Activated CD4-positive, alpha-beta memory T cell treated with anti-CD3 and anti-CD28 coated beads, Interleukin-2, amount 10 ng/mL, durations not matched to agents 7 days and 5 days (primary cell): ENCODE measurements at places on chromosomes 4 and X. TPM values are rescaled to one million over a fixed set of nuclear protein-coding genes. Genes with fewer than 3 reads are reported as not detected.

- H3K4me1 ChIP-seq: no peaks in the 10 kb centered on the region
- no peak overlapping the region for H3K4me3 ChIP-seq
- H3K27me3 ChIP-seq: no peaks in the 10 kb centered on the region
- H3K27ac ChIP-seq: no peak overlapping the region
- DNase-seq: no peak
Measured at GRCh38 chrX:66672106-66672505, 33.2 kb upstream of the EDA2R start.

DNA sequence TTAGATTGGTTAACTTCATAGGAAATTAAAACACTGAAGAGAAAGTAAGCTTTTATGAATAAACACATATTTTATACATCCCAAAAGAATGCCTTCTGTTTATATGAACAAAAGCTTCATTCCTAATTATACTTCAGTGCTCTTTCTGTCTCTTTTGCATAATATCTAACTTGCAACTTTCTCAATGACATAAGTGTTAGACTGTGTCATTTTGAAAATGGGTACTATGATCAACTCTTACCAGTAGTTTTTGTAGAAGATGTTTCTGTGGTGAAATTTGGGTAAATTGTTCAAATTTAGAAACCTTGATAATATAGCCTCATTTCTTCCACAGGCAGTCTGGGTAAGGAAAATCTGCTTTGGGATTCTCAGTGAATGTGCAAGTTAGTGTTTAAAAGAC, 991.4 kb downstream of the CCSER1 start:
- DNase-seq: no peak
- H3K36me3 ChIP-seq: no peaks in the 10 kb centered on the region
- H3K27me3 ChIP-seq: no peaks in the 10 kb centered on the region
- H3K4me1 ChIP-seq: no peaks in the 10 kb centered on the region
- no peak overlapping the region for H3K4me3 ChIP-seq

- peaks cover 100% of the 10 kb centered on the region for H3K36me3 ChIP-seq
- peaks cover 98% of the 10 kb centered on the region for H3K4me1 ChIP-seq
- H3K27me3 ChIP-seq: no peaks in the 10 kb centered on the region
- peak overlapping the region; percentile 54 for H3K27ac ChIP-seq
- DNase-seq: no peak
Measured at GRCh38 chr4:6175426-6175825, 24.9 kb downstream of the JAKMIP1 start.

GRCh38 chr4:53273726-53274125, 92.1 kb downstream of the SCFD2 start:
- H3K27me3 ChIP-seq: no peaks in the 10 kb centered on the region
- no peaks in the 10 kb centered on the region for H3K4me1 ChIP-seq
- DNase-seq: no peak
- H3K27ac ChIP-seq: no peak overlapping the region

DNA sequence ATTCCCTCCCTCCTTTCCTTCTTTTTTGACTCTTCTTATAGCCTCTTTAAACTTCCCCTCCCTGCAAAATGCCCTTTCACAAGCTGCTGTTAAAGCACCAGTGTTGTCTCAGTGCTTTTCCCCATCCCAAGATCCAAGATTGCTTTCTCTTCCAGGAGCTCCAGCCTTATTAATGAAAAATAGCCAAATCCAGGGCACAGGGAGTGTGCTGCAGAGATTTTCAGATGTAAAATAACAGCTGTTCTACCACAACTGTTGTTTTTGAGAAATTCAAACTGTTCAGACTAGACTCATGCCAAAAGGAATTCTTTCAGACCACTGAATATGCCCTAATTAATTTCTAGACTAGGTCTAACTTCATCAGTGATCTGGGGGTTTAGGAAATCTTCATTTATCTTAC, 47.0 kb upstream of the GPC3 start:
- no peak overlapping the region for H3K4me3 ChIP-seq
- no peak overlapping the region for H3K27ac ChIP-seq
- no peaks in the 10 kb centered on the region for H3K4me1 ChIP-seq
- no peaks in the 10 kb centered on the region for H3K36me3 ChIP-seq
- DNase-seq: no peak
- H3K27me3 ChIP-seq: no peaks in the 10 kb centered on the region

DNA sequence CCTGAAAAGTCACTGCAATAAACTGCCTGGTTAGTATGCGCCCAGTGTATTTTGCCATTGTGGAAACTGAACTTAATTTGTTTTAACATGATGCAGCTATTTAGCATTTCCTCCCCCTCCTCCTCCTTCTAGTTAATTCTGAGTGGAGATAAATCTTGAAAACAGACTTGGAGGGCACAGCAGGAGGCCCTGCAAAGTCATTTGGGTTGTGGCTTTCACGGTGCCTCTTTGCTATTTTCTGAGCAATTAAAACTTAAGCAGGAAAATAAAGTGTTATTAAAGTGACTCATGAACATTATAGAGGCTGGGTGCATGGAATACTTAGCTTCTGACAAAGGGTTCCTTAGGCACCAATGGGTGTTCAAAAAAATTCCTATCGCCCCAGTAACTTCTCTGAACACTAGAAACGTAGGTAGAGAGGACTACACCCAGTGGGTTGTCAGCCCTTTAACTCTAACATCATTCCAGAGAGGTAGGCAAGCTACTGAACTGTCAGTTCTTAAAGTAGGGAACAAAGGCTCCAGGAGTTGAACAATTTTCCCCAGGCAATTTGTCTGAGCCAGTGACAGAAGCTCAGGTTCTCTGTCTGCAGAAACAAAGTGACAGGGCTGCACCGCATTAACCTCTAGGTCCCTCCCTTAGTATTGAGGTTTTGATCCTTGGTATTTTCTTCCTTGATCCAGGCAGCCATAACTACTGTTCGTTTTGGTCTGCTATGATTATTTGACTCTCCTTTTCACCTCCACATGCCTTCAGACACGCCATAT, 158.3 kb upstream of the KIT start:
- peaks cover 2% of the 10 kb centered on the region for H3K27me3 ChIP-seq
- H3K36me3 ChIP-seq: no peaks in the 10 kb centered on the region
- H3K27ac ChIP-seq: no peak overlapping the region
- DNase-seq: no peak

- DNase-seq: no peak
- peaks cover 2% of the 10 kb centered on the region for H3K27me3 ChIP-seq
- H3K36me3 ChIP-seq: no peaks in the 10 kb centered on the region
- no peak overlapping the region for H3K27ac ChIP-seq
- no peak overlapping the region for H3K4me3 ChIP-seq
Measured at GRCh38 chr4:183223053-183223452, 97.0 kb downstream of the CLDN22 start.

DNA sequence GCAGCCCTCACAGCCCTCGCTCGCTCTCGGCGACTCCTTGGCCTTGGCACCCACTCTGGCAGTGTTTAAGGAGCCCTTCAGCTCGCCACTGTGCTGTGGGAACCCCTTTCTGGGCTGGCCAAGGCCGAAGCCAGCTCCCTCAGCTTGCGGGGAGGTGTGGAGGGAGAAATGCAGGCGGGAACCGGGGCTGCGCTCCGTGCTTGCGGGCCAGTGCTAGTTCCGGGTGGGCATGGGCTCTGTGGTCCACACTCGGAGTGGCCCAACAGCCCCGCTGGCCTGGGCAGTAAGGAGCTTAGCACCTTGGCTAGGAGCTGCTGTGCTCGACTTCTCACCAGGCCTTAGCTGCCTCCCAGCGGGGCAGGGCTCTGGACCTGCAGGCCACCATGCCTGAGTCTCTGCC, 192.6 kb downstream of the COX18 start:
- H3K27me3 ChIP-seq: no peaks in the 10 kb centered on the region
- no peaks in the 10 kb centered on the region for H3K4me1 ChIP-seq
- H3K36me3 ChIP-seq: no peaks in the 10 kb centered on the region
- no peak for DNase-seq
- H3K4me3 ChIP-seq: no peak overlapping the region

- no peak overlapping the region for H3K27ac ChIP-seq
- H3K4me3 ChIP-seq: no peak overlapping the region
- no peaks in the 10 kb centered on the region for H3K4me1 ChIP-seq
- DNase-seq: no peak
- H3K36me3 ChIP-seq: no peaks in the 10 kb centered on the region
Measured at GRCh38 chr4:127143460-127144195, 489.1 kb upstream of the INTU start.

DNA sequence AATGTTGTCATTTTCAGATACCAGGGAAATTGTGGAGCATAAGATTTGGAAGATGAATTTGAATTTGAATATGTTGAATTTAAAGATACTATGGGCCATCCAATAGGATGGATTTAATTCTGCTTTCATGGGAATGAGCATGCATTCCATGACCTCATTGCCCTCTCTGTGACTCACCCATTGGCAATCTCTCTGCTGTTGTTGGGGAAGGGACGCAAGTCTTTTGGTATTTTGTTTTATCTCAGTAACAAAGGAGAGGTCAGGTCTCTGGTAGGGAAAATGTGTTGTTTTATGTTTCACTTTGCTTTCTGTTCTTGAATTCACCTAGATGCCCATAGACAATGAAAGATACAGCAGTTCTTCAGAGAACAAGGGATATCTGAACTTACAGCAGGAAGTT, 42.1 kb upstream of the MAGEA4 start:
- no peak overlapping the region for H3K27ac ChIP-seq
- H3K4me3 ChIP-seq: no peak overlapping the region
- no peaks in the 10 kb centered on the region for H3K27me3 ChIP-seq
- no peaks in the 10 kb centered on the region for H3K4me1 ChIP-seq
- no peaks in the 10 kb centered on the region for H3K36me3 ChIP-seq

GRCh38 chr4:39825090-39825489, 127.2 kb downstream of the UBE2K start:
- DNase-seq: no peak
- H3K27me3 ChIP-seq: no peaks in the 10 kb centered on the region
- H3K27ac ChIP-seq: no peak overlapping the region
- peaks cover 40% of the 10 kb centered on the region for H3K36me3 ChIP-seq

- DNase-seq: no peak
- no peak overlapping the region for H3K4me3 ChIP-seq
- H3K4me1 ChIP-seq: no peaks in the 10 kb centered on the region
- H3K27ac ChIP-seq: no peak overlapping the region
- H3K27me3 ChIP-seq: no peaks in the 10 kb centered on the region
Measured at GRCh38 chrX:51182545-51182944, 150.1 kb upstream of the NUDT10 start.

DNA sequence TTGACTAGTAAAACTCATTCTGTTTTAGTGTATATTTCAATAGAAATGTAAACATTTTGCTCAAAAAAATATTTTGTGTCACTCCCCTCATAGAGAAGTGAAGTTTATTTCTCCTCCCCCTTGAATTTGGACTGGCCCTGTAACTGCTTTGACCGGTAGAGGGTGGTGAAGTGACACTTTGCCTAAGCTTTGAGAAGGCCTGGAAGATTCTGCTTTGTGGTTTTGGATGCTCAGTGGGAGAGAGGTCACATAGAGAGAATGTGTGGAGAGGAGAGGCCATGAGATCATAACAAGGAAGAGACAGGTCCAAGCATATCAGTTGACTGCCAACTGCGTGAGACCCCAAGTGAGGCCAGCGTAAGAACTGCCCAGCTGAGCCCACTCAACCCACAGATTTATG, 19.1 kb upstream of the ARX start:
- H3K36me3 ChIP-seq: no peaks in the 10 kb centered on the region
- H3K27me3 ChIP-seq: peaks cover 6% of the 10 kb centered on the region
- H3K27ac ChIP-seq: no peak overlapping the region
- DNase-seq: no peak
- no peak overlapping the region for H3K4me3 ChIP-seq
- no peaks in the 10 kb centered on the region for H3K4me1 ChIP-seq

GRCh38 chrX:111411983-111412382, at the start of gene DCX:
Gene DCX (minus strand): TSS chrX:111412192. CDS start chrX:111410398, 1,794 bp downstream.
- H3K36me3 ChIP-seq: no peaks in the 10 kb centered on the region
- no peak for DNase-seq
- no peaks in the 10 kb centered on the region for H3K4me1 ChIP-seq
- no peak within 1 kb of the TSS for H3K4me3 ChIP-seq

- no peaks in the 10 kb centered on the region for H3K27me3 ChIP-seq
- H3K36me3 ChIP-seq: peaks cover 14% of the 10 kb centered on the region
- peak overlapping the region; percentile 99 for H3K27ac ChIP-seq
- DNase-seq: peak; percentile 89
- H3K4me3 ChIP-seq: peak overlapping the region; percentile 79
Measured at GRCh38 chr4:1201851-1202525, 29.6 kb upstream of the SPON2 start.

GRCh38 chr4:102780476-102781144, 19.8 kb upstream of the MANBA start:
- H3K27me3 ChIP-seq: peaks cover 16% of the 10 kb centered on the region
- peaks cover 8% of the 10 kb centered on the region for H3K4me1 ChIP-seq
- no peaks in the 10 kb centered on the region for H3K36me3 ChIP-seq

GRCh38 chr4:182937268-182938204, 20.4 kb upstream of the DCTD start:
- no peaks in the 10 kb centered on the region for H3K36me3 ChIP-seq
- peaks cover 10% of the 10 kb centered on the region for H3K27me3 ChIP-seq
- no peak overlapping the region for H3K27ac ChIP-seq
- no peak overlapping the region for H3K4me3 ChIP-seq

GRCh38 chr4:142846108-142846728, at the start of gene INPP4B:
Gene INPP4B (minus strand): TSS chr4:142846301.
- H3K4me1 ChIP-seq: peaks cover 17% of the 10 kb centered on the region

- H3K27me3 ChIP-seq: no peaks in the 10 kb centered on the region
- H3K27ac ChIP-seq: no peak overlapping the region
- DNase-seq: no peak
- peaks cover 6% of the 10 kb centered on the region for H3K4me1 ChIP-seq
Measured at GRCh38 chr4:168433571-168433970, 46.7 kb downstream of the DDX60L start.

DNA sequence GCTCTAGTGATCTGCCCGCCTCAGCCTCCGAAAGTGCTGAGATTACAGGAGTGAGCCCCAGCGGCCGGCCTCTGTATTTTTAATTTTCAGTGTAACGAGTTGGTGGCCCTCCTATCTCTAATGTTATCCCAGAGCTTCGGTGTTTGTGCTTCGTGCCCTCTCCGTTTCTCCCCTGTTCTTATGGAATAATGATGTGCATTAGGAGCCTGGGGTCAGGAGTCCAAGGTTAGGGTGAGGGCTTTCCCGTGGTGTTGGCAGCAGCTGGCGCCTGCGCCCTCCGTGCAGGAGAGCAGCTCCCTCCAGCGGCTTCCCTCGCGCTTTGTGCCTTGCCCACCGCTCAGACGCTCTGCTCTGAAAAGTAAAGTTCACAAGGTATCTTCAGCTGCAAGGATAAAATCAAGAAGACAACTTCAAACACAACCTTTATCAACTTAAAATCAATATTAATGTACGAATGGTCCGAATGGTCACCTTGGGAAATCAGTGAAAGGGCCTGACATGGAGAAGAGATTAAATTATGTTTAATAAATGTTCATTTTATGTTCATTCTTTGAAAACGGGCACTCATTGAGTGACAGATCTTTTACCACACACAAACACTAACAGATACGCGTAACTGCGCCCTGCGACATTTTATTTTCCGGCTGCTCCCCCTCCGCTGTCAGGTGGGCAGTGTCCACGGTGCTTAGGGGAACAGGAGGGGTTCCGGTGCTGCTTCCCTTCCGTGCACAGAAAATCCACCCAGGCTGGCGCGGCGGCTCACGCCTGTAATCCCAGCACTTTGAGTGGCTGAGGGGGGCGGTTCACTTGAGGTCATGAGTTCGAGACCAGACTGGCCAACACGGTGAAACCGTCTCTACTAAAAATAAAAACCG, 62.4 kb downstream of the TRAPPC11 start:
- peak; percentile 48 for DNase-seq
- H3K27ac ChIP-seq: no peak overlapping the region
- peak overlapping the region; percentile 54 for H3K4me3 ChIP-seq
- no peaks in the 10 kb centered on the region for H3K36me3 ChIP-seq

The CTAG1B gene
- total RNA-seq: not detected

The MAGEA6 gene
- not detected for total RNA-seq

The FAM236B gene
- not detected for total RNA-seq

The ADH1C gene
- total RNA-seq: not detected

The F9 gene
- not detected for total RNA-seq

The CLGN gene
- total RNA-seq: not detected

The CYSLTR1 gene
- 14.4 TPM for total RNA-seq
